ENCODE measurements at places on chromosomes 5 and 9. TPM values are rescaled to one million over a fixed set of nuclear protein-coding genes. Genes with fewer than 3 reads are reported as not detected.

DNA sequence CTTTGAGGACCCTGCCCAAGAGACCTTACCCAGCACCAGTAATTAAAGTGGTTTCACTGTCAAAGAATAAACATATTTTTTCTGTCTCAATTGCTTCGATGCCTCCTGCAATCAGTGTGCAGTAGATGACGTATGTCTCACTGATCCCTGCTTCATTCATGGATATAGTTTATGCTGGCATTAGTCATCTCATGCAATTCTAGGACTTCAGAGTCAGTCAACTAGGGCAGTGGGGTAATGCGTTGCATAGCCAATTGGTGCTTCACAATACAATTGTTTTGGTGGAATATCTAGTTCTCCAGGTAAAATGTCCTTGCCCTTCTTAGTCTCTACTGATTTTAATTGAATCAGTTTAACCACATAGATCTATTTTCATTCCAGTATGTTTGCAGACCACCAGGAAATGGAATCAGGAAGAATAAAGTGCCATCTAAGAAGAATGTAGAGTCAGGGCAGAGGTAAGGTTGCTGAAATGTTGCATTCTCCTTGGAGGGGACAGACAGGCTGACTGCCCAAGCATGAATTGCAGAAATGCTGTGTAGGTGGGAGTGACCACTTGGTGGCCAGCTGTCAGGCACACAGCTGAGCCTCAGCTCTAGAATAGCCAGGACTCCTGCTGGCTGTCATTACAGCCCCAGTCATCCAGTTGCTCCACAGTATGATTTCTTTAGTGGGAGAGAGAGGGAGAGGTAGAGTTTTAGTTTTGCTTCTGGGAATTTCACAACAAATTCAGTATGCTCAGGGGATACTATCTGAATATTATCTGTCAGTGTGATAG lies 73.5 kb upstream of the MEGF10 start:
- no peak for DNase-seq

GRCh38 chr5:21644032-21644431 lies 1209.1 kb downstream of the CDH12 start:
- no peak for DNase-seq

DNA sequence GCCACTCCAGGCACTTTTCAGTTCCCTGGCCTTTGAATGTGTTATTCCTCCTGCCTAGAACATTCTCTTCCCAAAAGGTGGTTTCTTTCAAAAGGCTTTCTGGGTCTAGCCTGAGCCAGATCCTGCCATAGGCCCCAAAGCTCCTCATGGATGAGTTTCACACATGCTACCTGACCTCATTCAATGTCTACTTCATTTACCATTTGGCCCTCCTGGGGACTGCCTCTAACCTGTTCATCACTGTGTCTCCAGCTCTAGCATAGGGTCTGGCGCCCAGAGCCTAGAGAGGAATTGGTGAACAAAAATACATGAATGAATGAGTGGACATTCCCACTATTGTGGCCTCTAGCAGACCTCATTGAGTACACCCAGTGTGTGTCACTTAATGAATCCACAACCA lies 5.4 kb upstream of the P4HA2 start:
- DNase-seq = no peak

DNA sequence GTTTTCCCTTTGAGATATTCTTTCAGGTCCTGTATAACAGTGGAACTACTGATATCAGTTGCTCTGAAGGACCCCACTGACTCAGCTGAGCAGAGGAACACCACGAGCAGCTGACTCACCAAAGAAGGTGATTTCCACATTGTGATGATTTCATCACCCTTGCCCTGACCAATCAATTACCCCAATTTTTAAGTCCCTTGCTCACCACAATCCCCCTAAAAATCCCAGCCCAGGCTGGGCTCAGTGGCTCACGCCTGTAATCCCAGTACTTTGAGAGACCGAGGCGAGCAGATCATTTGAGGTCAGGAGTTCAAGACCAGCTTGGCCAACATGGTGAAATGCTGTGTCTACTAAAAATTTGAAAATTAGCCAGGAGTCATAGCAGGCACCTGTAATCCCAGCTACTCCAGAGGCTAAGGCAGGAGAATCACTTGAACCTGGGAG lies 125.3 kb upstream of the ABCA1 start:
- DNase-seq = peak; percentile 22

DNA sequence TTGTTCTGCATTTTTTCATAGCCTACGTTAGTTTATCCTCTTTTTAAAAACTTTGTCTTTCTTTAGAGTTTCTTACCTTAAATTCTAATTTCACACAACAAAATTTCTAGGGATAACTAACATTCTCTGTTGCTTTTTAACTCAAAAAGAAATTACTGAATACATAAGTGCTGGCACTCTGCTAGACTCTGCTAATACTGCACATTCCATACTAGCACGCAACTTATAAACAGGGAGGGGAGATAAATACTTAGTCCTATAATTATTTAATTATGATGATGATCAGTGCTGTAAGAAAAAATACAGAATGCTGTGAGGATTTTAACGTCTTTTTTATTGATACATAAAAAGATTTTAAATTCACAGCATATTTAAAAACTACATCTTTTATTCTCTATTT lies 25.1 kb downstream of the RNF145 start:
- DNase-seq = no peak

GRCh38 chr9:103988821-103989220 lies 105.3 kb upstream of the SMC2 start:
- no peak for DNase-seq

- no peak for DNase-seq
Observed at GRCh38 chr9:12060811-12061210, 632.4 kb upstream of the TYRP1 start.

DNA sequence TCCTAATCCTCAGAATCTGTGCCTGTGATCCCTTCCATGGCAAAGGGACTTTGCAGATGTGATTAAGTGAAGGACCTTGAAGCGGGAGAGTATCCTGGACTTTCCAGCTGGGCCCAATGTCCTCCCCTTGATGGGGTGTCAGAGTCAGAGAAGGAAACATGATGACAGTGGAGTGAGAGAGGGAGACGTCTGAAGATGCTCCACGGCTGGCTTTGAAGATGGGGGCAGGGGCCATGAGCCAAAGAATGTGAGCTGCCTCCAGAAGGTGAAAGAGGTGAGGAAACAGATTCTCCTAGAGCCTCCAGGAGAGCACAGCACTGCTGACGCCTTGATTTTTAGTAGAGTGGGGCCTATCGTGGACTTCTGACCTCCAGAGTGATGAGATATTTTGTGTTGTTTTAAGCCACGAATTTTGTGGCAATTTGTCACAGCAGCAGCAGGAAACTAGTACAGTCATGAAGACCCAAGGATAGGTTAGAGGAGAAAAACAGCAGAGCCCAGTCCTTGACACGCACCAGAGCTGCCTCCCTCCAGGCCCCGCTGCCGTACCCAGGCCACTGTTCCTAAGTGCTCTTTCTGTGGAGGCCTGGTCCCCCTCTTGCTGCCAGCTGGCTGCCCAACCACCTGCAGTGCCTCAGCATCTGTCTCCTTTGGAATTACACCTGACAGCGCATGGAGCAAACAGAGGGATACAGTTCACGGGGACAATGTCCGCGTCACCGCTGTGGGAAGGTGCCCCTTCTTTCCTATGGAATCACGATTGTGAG lies 78.1 kb downstream of the MACROH2A1 start:
- DNase-seq = no peak

DNA sequence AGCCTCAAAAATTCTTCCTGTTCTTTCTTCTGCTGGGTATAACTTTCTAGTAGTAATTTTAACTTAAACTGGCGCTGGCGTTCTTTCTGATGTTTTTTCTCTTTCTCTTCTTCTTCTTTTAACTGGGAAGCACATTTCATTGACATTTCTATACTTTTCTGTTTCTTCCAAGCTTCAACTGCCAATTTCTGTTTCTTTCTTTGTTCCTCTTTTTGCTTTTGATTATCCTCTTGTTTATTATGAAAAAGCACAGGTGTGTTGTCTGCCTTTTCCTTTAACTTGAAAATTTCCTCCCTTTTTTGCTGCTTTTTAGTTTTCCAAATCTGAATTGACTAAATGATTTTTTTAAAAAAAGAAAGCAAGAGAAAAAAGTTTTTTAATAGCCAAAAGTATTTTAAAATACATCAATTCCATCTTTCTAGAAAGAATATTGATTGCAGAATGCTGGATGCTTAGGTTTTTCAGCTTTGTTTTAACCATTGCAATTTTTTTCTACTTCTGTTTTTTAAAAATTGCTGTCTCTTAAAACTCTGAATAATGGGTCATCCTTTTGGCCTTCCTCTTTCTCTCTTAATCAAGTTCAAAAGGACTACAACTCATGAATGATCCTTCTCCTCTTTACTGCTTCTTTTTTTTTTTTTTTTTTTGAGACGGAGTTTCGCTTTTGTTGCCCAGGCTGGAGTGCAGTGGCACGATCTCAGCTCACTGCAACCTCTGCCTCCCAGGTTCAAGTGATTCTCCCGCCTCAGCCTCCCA lies 8.8 kb upstream of the PGGT1B start:
- DNase-seq = no peak

- DNase-seq = no peak
Observed at GRCh38 chr9:109143881-109144562, 23.0 kb downstream of the FRRS1L start.

DNA sequence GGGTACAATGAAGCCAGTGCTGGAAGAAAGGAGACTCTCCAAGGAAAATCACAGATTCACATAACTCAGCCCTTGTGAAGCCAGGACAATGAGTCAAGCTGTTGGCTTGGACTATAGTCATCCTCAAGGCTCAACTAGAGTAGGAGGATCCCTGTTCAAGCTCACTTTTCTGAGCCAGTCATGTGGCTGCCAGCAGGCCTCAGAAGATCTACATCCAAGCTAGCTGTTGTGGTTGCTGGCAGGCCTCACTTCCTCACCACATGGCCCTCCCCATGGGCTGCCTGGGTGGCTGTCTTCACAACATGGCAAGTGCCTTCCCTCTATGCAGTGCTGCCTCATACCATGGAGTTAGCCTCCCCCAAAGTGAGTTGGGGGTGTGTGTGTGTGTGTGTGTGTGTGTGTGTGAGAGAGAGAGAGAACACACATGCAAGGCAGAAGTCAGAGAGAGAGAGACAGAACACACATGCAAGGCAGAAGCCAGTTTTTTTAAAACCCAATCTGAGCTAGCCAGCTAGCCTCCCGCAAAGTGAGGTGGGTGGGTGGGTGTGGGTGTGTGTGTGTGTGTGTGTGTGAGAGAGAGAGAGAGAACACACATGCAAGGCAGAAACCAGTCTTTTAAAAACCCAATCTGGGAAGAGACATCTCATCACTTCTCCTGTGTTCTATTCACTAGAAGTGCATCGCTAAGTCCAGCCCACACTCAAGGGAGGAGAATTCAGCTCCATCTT lies 17.1 kb downstream of the SCAI start:
- peak; percentile 84 for DNase-seq

- DNase-seq = no peak
Observed at GRCh38 chr5:95417971-95418370, 26.8 kb downstream of the FAM81B start.

GRCh38 chr9:128160603-128160987 lies 530 bp downstream of the BBLN start:
- peak; percentile 54 for DNase-seq

DNA sequence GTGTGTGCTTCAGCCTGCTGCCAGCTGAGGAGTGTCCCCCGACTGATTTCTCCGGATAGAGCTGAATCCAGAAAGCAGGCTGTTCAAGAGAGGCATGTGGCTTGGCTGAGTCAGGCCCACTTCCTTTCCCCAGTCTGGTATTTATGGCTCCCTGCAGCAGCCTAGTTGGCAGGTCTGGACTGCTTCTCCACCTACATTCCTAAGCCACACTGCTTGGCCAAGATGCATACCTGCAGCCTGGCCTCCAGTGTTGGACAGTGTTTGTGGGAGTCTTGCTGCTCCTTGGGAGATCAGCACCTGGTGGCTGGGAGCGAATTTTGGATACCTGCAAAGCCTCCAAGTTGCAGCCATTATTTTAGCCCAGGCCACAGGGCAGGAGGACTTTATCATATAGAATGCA lies 670.8 kb downstream of the ACTL7B start:
- DNase-seq = no peak

GRCh38 chr5:124650147-124650561 lies 96.3 kb downstream of the ZNF608 start:
- DNase-seq = no peak

DNA sequence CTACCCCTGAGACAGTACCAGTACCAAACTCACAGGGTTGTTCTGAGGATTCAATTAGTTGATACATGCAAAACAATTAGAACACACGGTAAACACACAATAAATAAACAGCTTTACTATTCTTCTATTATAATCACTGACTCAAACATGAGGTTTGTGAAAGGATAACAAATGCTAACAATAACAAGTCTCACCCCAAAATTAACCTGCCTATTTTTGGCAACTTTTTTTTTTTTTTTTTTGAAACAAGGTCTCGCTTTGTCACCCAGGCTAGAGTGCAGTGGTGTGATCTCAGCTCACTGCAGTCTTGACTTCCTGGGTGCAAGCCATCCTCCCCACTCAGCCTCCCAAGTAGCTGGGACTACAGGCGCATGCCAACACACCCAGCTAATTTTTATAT lies 6.5 kb downstream of the ECPAS start:
- no peak for DNase-seq

DNA sequence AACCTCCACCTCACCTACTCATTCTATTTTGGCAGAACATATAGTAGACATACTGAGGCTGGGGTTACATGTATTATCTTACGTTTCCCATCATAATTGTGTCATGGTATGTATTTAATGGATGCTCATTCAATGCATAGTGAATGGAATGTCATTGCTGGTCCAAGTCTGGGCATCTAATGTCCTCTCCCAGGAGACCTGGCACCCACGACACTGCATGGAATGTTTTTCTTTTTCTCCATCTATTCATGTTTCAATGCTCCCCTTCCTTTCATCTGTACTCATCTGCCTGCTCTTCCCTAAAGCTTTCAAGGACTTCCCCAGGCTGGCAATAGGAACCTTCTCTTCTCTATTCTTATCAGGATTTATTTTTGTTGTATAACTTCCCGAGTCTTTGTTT lies 50.8 kb upstream of the SLIT3 start:
- DNase-seq = no peak

DNA sequence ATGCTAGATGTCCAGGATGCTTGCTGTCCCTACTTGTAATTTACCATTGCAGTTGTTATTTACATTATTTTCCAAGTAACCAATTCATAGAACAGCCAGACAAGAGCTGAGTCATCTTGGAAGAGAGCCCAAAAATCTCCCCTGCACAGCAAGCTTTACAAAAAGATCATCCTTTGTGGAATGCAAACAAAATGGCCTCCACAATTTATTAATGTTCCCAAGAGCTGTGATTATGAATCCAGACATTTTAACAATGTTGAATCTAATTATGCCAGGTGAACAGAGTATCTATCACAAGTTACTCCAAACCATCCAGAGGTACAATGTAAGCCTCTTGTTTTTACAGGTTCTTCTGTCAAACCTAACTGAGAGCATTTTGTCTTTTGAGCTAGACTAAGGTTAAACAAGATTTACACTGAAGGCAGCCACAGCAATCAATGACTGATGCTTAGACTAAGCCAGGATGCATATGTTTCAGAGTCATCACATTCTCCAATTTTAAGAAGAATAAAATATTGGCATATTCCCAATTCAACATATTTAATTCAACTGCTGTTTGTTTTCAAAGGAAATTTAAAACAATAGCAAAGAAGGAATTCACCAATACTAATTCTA lies 95.3 kb upstream of the SLC12A2 start:
- DNase-seq = no peak

PNPLA7 gene
- 5.8 TPM for total RNA-seq

HNRNPAB gene
- total RNA-seq = 141 TPM

FREM1 gene
- 7.7 TPM for total RNA-seq

ENTR1 gene
- 18.1 TPM for total RNA-seq

NUTM2G gene
- not detected for total RNA-seq

PCDHGA8 gene
- 2.9 TPM for total RNA-seq

ADGRD2 gene
- total RNA-seq = not detected

TAS2R1 gene
- total RNA-seq = not detected

F2RL1 gene
- total RNA-seq = 1.7 TPM

FAM78A gene
- total RNA-seq = 60.5 TPM

HAVCR1 gene
- total RNA-seq = 0.21 TPM

TSSK1B gene
- 0.10 TPM for total RNA-seq

Data from left cardiac atrium (tissue), 4 donors.